ENCODE measurements at places on chromosomes 6 and 20.

- DNase-seq = no peak
Observed at GRCh38 chr6:35185971-35186370, 27.8 kb upstream of the SCUBE3 start.

DNA sequence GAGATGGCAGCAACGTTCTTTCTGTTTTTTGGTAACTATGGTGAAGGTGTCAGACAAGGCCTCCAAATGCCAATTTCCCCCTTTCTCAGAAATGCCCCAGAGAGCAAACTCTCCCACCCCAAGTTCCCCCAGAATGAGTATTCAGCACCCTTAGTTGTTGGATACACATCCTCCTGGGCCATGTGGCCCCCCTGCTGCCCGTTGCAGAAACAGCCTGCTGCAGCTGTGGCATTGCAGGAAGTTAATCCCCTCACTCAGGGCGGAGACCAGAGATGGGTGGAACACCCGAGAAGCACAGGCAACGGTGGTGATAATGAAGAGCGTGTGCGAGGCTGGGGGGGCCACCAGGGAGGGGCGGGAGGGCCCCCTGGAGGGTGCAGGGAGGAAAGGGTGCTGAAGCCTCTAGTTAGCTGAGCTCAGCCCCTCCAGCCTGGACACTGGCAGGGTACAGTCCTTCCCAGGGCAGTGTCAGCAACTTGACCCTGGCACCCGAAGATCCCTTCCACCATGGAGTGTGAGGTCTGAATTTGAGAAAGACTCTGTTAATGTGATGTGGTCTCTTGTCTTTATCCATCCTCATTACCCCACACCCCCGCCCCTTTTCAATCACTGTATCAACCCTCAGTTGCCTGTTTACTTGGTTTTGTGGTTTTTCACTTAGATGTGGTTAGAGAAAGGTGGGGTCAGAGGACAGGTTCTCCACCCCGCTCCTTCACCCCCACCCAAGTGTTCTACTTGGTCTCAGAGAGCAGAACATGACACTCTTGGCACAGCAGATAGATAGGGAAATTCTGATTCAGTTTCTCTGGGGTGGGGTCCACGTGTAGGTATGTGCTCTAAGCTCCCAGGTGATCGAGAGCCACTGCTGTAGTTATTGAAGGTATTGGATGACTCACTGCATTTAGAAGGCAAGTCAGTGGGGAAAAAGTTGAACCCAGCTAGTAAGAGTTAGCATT is 208.8 kb upstream of the SUPT3H start:
- no peak for DNase-seq

DNA sequence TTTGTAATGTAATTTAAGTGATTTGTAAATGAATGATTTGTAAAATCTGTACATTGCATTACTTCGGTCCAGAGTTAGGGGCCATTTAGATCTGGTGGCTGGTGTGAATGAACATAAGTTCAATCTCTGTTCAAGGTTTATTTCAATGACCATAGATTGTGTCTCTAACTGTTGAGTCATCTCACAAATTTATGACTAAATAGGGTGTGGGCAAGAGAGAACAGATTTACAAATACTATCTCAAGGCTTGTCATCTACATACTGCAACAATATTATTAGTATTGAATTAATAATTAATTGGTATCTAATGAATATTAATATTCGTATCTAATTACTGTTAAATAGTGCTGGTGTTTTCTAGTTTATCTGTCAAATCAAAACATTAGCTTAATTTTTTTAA is 115.3 kb upstream of the EDN1 start:
- DNase-seq = no peak

DNA sequence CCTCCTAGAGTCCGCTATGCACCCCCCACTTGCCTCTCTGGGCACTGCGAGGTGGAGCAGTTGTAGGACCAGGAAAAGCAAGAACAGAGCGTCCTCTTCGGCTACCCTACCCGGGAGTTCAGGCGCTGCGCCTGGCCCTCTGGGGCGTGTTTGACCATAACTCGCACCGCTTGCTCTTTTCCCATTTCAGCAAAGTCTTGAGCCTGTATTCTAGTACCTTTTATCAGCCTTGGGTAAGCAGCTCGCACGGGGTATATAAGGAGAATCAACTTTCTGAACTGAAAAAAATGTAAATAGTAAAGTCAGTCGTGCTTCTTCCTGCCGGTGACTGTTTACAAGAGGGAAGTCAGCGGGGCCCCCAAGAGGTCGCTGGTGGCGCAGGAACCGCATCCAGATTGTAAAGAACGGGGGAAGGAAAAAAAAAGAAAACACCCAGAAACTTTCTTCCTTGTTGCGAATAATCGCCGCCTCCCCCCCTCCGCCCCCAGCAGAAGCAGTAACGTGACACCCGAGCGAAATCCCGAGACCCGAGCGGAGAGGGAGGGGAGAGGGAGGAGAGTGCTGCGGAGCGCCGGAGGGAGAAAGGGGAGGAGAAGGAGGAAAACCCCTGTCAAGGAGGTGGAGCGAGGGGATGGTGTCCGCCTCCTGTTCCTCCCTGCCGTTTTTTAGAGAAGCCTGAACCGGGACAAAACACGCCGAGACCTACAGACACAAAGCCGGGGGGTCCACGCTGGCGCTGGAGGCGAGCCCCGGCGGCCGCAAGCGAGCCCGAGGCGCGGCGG is at the start of gene UST:
TSS of gene UST (plus strand) at position 668 of the 782 bp plus-strand sequence. CDS start 401 bp downstream, outside the sequence.
- DNase-seq = peak; percentile 93

GRCh38 chr6:23180504-23181293 is 611.3 kb downstream of the HDGFL1 start:
- peak; percentile 78 for DNase-seq

All from HFF-Myc (cell line).